ENCODE measurements at places on chromosomes 1 and 21.

- DNase-seq = peak; percentile 28
These were observed 24.4 kb downstream of the MCOLN2 start for GRCh38 chr1:84972377-84972987.

- peak; percentile 7 for DNase-seq
These were observed 278.6 kb upstream of the LYPLAL1 start for GRCh38 chr1:218895064-218895587.

DNA sequence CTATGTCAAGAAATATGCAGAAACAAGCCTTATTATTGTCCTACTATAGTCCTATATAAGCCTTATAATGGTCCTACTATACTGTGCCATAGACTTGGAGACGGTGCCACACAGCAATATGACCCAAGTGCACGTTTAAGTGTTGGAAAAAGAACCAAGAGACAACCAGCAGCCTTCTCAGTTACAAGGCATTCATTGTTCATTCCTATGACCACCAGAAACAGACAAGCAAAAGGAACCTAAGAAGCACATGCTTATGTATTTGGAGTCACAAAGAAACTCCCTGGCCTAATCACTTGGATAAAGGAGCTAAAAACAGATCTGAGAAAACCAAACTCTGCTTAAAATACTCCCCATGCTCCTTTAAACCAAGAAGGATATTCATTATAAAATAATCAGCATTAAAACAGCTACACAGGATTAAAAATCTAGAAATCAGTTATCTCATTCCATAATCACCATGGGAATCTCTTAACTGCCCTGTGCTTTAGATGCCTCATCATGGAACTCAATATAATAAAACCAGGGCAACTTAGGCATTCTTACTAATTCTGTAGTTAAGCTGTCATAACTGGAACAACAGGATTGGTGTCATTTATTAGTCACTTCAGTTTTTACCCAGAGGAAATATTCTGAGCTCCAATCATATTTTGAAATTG is 7.0 kb downstream of the COLGALT2 start:
- no peak for DNase-seq

DNA sequence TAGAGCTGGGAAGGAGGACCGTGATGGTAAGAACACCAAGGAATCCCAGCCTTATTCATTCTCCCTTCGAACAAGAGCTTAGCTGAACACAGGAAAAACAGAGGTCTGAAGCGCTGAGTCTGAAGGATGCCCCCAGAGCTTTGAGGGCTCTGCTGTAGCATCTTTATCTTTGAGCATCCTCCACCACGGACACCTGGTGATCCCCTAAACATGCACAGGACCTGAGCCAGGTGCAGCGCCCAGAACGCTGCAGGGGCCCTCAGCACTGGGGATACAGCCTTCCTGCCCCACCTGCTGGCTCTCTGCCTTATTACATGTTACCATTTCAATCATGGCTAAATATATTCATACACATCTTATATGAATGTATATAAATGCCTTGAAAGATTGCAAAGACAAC is 7.7 kb upstream of the GPATCH4 start:
- peak; percentile 37 for DNase-seq

GRCh38 chr1:59092126-59092525 is 204.8 kb upstream of the FGGY start:
- peak; percentile 39 for DNase-seq
